ENCODE measurements at places on chromosomes 4 and X. TPM values are rescaled to one million over a fixed set of nuclear protein-coding genes. Genes with fewer than 3 reads are reported as not detected.

Gene SHROOM2
- 12.6 TPM for total RNA-seq

Gene C4orf50
- total RNA-seq: not detected

Gene CT47B1
- not detected for total RNA-seq

Gene GAB3
- 0.95 TPM for total RNA-seq

Gene MAGEA2
- total RNA-seq: not detected

Gene SERTM2
- not detected for total RNA-seq

Gene TMEM150C
- total RNA-seq: 7.3 TPM

Gene AREG
- 13.0 TPM for total RNA-seq

Gene RPS6KA6
- total RNA-seq: 7.0 TPM

Gene OTUD6A
- not detected for total RNA-seq

Gene ETDA
- total RNA-seq: not detected

Gene CSN1S1
- total RNA-seq: not detected

Gene SUPT20HL1
- not detected for total RNA-seq

Gene XPNPEP2
- 2.3 TPM for total RNA-seq

Gene ZNF630
- total RNA-seq: 2.0 TPM

Gene MAGEE1
- 5.3 TPM for total RNA-seq

Gene TXK
- total RNA-seq: 1.9 TPM

Gene PDCL2
- not detected for total RNA-seq

Gene ATOH1
- total RNA-seq: not detected

Gene PLP1
- 14.7 TPM for total RNA-seq

Gene UGT2B17
- not detected for total RNA-seq

Gene ZFP42
- not detected for total RNA-seq

Gene TNIP3
- total RNA-seq: not detected

Gene MAGEA9B
- not detected for total RNA-seq

Gene ABCE1
- total RNA-seq: 80.4 TPM

Gene MUC7
- 1.8 TPM for total RNA-seq

Gene ZRSR2
- 7.1 TPM for total RNA-seq

Gene DCLK2
- total RNA-seq: 1.6 TPM

Gene GPRIN3
- 3.4 TPM for total RNA-seq

Gene SPARCL1
- total RNA-seq: 65.0 TPM

Gene SLC25A53
- total RNA-seq: 8.9 TPM

Gene PPA2
- 170 TPM for total RNA-seq

Gene ADAM29
- total RNA-seq: not detected

Gene IL21
- total RNA-seq: not detected

Gene H2BW2
- not detected for total RNA-seq

Gene TSPAN7
- total RNA-seq: 15.6 TPM

Gene POF1B
- total RNA-seq: 309 TPM

Gene HTATSF1
- total RNA-seq: 45.9 TPM

Gene SLC9B1
- 0.30 TPM for total RNA-seq

Gene MAGEA12
- total RNA-seq: not detected

Gene RASL11B
- total RNA-seq: 1.6 TPM

Gene NPNT
- total RNA-seq: 3.6 TPM

Gene PALLD
- 89.5 TPM for total RNA-seq

Gene ENPP6
- not detected for total RNA-seq

Gene MAGEB2
- total RNA-seq: not detected

Gene F11
- not detected for total RNA-seq

Gene SOX3
- not detected for total RNA-seq

Gene BGN
- total RNA-seq: 40.7 TPM

Gene NPY1R
- total RNA-seq: 30.8 TPM

Gene ZMAT1
- total RNA-seq: 8.9 TPM

Gene POU4F2
- total RNA-seq: not detected

Gene CYTL1
- total RNA-seq: 0.68 TPM

Gene DOK7
- 11.2 TPM for total RNA-seq

Gene WDR17
- total RNA-seq: 0.65 TPM

Gene TLR7
- total RNA-seq: not detected

Gene SPANXC
- not detected for total RNA-seq

Gene DHRSX
- total RNA-seq: 8.2 TPM

Gene RIPPLY1
- not detected for total RNA-seq

Gene ZCCHC12
- not detected for total RNA-seq

Gene SOWAHD
- total RNA-seq: 0.64 TPM

All from suprapubic skin (tissue), 4 donors.